ENCODE measurements at places on chromosomes 3 and 15.

DNA sequence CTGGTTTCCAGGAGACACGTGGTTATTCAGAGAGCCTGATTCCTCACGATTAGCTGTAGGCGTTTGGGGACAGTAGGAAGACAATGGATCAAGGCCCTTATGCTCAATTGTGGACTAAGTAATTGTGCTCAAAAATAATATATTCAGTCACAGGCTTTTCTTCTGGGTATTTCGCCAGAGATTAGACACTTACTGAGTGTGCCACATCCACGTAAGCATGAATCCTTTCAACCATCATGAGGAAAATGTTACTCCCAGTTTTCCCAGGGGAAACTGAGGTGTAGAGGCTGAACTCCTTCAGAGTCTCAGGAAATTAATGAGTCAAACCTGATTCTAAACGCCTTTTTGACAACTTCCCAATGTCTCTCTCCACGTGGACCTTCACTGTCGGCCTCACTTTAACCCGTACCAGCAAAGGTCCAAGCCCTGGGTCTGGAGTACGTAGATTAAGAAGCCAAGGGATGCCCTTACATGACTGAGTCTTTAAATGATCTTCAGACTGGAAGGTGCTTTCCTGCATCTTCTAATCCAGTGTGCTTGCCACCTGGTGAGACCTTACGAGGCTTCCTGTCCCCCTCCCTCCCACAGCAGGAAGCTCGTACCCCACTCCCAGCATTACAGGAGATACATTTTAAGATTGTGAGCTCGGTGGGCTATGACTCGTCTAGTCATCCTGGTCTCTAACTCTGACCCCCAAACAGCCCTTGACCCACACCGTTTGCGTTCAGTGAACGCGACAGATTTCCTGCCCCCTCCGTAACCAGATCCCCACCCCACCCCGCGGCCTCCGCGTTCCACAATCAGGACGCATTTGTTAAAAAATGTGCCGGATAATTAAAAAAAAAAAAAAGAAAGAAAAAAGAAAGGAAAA lies 1.7 kb downstream of the PKM start:
- no peak for DNase-seq

DNA sequence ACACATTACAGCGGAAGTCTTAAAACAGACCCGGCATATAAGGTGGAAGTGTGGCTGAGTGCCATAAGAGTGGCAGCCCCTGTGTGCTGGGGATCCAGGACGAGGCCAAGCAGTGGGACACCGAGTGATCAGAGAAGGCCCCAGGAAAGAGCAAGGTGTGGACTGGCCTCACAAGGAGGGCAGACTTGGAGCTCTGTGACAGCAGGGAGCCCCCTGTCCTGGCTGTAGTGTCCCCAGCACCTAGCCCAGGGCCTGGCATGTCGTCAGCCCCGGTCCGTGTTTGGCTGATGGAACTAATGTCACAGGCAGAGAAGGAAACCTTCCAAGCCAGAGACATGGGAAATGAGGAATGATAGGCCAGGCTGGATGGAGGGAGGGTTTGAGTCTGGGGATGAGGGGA lies 4.8 kb downstream of the PDIA5 start:
- DNase-seq, result no peak

DNA sequence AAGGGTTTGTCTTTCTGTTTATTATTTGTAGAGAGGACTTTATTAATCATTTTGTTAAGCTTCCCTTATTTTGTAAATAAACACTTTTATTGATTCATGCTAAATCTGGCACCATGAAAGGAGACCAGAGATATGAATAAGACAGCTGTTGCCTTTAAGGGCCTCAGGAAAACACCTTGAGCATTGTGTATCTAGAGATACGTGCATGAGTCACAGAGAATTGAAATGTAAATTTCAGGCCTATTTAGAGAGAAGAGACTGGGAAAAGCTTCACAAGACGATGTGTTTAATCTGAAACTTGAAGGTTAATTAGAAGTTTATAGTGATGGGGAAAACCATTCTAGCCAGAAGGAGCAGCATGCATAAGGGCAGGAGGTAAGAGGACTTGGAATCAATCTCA lies 28.6 kb upstream of the UTS2B start:
- DNase-seq, result no peak

- DNase-seq, result peak; percentile 16
Measured at GRCh38 chr15:39682366-39682765, 100.3 kb downstream of the FSIP1 start.

DNA sequence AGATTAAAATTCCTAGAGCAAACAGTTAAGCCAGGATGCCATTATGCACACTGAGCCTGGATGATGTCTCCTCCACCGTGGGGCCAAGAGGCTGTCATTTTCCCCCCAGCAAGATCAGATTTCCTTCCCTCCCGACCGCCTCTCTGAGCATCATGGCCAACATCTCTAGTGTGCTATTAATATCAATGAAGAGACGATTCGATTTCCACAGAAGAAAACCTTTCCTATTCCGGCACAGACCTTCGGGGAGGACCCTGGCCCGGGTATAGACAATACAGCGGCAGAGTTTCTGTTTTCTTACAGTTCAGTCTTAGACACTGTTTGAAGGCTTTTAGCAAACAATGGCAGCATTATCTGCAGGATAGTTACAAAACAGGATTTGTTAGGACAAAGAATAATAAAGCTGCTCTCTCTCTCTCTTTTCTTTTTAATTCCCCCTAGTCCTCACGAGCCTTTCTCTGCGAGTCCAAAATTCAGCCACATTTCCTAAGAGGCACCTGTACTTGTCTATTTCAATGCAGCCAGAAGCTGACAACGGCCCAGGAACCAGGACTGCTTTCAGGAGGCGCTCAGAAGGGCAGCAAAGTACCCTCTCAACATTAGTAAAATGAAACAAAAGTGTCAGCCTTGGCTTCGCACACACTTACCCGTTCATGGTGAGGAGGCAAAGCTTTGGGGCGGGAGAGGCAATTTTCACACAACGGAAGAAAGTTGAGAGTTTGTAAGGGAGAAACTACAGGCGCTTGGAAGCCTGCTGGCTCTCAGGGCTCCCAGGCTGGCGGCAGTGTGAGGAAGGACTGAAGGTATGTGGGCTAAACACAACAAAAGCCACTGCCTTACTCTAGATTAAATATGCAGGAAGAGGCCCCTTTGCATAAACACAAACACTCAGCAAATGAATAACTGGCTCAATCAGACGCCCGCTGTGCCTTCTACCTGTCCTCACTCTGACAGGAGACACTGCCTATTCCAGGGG lies 278.0 kb downstream of the FOXP1 start:
- DNase-seq, result no peak

All from AG20443 (cell line).